ENCODE measurements at places on chromosomes 3 and 15.

DNA sequence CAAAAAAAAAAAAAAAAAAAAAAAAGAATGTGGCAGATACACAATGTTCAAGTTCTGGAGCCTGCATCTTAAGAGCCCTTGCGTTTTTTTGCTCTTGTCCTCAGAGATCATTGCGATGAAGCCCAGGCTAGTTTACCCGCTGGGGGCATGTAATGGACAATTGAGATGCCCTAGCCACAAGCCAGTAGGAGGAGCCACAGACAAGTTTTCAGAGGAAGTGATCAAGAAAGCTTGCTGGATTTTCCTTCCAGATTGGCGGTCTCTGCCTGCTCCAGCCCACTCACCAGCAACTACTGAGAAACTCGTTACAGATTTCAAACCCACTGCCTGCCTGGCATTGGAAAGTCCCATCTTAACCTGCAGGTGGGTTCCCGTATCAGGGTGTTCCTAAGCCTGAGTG is 192.1 kb upstream of the EOMES start:
- DNase-seq = peak; percentile 1

- DNase-seq = no peak
These were observed 457.5 kb downstream of the EDEM1 start for GRCh38 chr3:5644773-5645670.

GRCh38 chr3:11132861-11133260 is 21.4 kb upstream of the HRH1 start:
- DNase-seq = no peak

DNA sequence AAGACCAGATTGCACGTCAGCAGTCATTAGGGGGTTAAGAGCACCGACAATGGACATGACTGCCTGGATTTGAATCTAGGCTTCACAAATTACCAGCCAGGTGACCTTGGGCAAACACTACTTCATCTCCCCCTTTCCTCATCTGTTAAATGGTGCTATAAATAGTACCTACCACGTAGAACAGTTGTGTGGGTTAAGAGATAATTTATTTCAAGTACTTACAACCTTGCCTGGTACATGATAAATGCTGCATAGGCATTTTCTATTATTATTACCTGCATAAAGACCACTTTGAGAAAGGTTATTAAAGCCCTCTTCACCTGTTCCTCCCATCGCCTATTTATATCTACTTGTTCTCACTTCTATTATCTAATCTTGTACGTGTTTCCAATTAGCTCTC is 64.7 kb downstream of the BTD start:
- DNase-seq = no peak

DNA sequence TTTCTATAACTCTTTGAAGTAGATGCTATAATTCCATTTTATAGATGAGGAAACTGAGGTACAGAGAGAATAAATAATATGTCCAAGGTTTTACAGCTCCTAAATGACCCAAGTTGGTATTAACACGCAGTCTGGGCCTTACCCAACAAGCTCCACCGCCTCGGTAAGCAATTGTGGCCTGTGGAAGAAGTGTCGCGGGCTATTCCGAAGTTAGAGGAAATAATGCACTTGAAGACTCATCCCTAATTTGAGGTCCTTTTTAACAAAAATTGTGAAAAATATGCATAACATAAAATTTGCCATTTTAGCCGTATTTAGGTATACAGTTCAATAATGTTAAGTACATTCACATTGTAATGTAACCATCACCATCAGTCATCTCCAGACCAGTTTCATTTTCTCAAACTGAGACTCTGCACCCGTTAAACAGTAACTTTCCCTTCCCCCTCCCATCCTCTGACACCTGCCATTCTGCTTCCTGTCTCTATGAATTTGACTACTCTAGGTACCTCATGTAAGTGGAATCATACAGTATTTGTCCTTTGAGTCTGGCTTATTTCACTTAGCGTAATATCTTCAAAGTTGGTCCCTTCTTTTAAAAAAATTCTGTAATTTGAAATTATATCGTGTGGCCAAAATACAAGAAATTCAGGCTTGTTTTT is 18.2 kb downstream of the IDH3A start:
- no peak for DNase-seq

- peak; percentile 59 for DNase-seq
These were observed 1.8 kb downstream of the RBMS3 start for GRCh38 chr3:29282427-29283230.

DNA sequence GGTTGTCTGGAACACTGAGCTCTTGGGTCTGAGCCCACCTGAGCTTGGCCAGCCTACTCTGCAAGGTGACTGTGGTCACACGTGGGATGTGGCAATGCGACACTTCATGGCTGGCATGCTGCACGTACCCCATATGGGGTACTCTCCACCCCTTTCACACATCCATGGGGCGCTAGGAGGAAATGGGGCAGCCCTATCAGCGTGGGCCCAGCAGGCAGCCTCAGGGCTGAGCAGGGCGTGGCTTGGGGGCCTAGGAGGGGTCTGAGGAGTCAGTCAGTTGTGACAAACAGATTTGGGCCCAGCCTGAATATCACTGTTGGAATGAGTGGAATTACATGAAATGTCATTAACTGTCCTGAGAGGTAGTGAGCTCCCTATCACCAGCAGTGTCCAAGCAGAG is 82.3 kb upstream of the LINGO1 start:
- DNase-seq = no peak

GRCh38 chr15:90959894-90960293 is 5.2 kb downstream of the RCCD1 start:
- DNase-seq = no peak

GRCh38 chr15:76860201-76860600 is 44.9 kb downstream of the SCAPER start:
- DNase-seq = no peak

DNA sequence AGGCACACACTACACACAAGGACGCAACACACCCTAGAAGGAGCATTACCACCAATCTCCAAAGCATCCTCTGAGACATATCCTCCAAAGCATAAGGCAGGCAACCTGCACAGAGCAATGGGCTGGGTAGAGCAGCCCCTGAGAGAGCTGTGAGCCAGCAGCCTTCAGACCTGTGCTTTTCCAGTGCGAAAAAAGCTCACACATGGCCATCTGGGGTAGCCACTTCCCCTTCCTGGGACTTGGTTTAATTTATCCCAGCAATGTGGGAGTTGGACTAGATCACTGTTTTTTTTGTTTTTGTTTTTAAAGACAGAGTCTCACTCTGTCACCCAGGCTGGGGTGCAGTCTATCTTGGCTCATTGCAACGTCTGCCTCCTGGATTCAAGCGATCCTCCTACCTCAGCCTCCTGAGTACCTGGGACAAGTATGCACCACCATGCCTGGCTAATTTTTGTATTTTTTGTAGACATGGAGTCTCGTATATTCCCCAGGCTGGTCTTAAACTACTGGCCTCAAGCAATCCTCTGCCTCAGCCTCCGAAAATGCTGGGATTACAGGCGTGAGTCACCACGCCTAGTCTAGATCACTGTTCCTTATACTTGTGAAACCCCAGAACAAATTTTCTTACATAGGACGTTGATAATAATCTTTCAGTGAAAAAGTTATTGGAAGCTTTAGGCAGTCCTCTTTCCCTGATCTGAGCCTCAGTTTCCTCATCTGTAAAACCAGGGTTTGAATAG is 18.9 kb downstream of the PTPN23 start:
- DNase-seq = no peak

GRCh38 chr3:195176776-195177175 is 94.2 kb downstream of the XXYLT1 start:
- DNase-seq = no peak

DNA sequence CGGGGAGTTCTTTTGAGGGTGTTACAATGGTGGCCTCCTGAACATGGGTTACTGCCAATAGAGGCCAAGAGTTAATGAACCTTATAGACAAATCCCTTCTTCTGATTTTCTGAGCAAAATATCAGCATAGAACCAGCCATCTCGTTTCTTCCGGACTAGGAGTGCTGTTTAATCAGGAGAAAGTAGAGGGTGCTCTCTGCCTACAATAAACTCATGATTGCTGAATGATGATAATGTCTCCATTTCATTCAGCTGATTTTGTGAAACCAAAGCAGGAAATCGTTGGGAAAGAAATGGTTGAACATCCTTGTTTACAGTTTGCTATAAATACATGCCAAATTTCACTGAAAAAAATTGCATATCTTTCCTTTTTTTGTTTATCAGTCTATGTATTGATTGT is 142.8 kb upstream of the PLSCR5 start:
- DNase-seq = peak; percentile 77

DNA sequence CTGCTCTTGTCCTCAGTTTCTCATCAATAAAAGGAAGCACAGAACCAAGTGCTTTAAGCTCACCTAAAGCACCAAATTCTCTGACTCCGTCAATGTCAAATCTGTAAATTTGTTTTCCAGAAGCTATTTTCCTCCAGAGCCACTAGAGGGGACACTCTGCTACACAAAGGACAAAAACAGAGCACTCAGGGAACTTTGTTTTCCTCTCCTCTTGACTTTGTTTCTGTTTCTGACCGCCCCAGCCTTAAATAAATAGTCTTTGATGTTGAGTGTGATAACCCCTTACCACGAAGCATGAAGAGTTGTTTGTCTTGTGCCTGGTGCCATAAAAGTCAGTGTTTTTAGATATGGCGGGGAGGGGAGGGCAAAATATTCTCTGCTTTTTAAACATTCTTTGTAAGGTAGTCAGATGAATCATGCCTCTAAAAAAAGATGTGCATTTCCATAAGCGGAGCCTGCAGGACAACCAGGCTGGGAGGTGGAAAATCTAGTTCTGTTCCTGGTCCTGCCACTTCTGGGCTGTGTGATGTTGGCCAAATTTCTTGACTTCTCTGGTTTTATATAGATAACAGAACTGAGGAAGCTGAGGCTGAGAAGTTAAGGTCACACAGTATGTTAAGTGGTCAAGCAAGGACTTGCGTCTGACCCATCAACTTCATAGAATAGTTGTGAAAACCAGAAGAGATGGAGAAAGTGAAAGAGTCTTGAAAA is 7.3 kb upstream of the ZBTB38 start:
- peak; percentile 86 for DNase-seq

GRCh38 chr3:161291191-161291901 is 70.2 kb downstream of the NMD3 start:
- no peak for DNase-seq

- DNase-seq = peak; percentile 34
These were observed 394.5 kb upstream of the RARB start for GRCh38 chr3:25033407-25034029.

GRCh38 chr3:17302774-17303173 is 418.0 kb downstream of the PLCL2 start:
- DNase-seq = peak; percentile 59

DNA sequence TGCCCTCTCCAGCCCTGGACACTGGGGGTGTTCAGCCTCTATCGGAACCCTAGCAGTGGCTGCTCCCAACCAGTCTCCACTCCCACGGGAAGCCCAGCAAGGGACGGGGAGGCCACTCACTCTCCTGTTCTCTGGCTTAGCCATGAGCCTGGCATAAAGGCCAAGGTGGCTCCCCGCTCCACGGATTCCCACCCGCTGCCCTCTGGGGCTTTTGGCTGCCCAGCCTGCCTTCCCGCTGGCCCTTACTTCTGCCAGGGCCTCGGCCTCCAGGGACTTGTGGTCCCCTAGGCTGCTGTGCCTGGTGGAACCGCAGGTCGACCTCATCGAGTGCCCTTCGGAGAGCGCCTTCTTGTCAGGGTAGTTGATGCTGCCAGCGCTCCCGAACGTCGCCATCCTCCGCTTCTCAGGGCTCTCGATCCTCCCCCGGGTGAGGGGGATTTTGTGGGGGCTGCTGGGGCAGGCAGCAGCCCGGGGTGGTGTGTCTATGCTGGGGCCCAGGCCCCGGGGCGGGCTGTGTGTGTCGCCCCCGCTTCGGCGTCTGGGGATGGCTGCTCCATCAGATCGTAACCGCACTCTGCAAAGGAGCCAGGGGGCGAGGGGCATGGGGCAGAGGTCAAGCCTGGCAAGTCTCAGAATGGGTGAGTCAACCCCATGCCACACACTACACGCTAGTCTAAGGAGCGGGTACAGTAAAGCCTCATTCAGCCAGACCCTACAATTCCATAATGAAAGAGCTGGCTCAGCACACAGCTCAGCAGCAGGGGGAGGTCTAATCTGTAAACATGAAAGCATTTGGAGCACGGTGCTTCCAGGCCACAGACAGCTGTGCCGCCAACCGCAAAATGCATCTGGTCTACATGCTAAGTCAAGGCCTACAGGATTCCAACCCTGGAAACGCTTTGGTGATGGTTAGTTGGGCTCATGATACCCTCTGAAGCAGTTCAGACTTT is 27.3 kb upstream of the RAD18 start:
- DNase-seq = peak; percentile 95

GRCh38 chr3:102529452-102529851 is 94.6 kb downstream of the ZPLD1 start:
- DNase-seq = peak; percentile 18

- no peak for DNase-seq
These were observed 156.2 kb downstream of the NUP210 start for GRCh38 chr3:13263770-13264467.

DNA sequence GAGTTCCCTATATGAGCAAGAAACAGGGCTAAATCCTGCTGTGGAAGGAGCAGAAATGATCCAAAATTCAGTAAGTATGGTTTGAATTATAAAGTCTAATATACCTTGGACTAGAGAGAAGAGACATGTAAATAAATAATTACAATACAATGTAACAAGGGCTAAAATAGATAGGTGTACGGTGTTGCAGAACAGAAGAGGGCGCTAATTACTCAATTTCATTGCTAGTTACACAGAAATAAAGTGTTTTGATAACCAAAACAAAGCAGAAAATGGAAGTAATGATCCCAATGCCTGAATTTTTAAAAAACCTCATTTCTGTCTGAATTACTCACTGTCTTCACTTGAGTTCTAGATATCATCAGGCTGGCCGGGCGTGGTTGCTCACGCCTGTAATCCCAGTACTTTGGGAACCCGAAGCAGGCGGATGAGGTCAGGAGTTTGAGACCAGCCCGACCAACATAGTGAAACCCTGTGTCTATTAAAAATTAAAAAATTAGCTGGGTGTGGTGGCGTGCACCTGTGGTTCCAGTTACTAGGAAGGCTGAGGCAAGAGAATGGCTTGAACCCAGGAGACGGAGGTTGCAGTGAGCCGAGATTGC is 8.3 kb upstream of the PLCH1 start:
- peak; percentile 28 for DNase-seq

Data from fibroblast of upper back skin (primary cell).